ENCODE measurements at places on chromosomes 16 and 17.

GRCh38 chr16:81810361-81810760, 31.3 kb downstream of the PLCG2 start:
- DNase-seq: no peak

- peak; percentile 52 for DNase-seq
These were observed 331 bp upstream of the CCDC92B start for GRCh38 chr17:2749784-2750181.

- DNase-seq: no peak
These were observed 670 bp downstream of the TNFSF12 start for GRCh38 chr17:7549401-7550055.

DNA sequence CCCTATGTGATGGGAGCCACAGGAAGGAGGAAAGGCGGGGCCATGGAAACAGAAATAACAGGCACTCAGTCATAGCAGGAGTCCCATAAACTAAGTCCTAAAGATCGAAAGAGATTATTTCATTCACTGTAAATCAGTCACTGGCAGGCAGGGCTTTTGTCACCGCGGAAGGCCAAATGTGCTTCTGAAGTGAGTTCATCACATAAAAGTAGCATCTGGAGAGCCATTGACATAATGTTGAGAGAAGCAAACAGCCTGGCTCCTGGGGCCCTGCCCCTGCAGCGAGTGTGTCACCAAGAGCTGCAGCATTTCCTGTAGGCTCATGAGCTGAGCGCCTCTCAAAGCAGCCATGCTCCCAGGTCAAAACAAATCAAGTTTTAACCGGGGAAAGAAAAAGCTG, 476.2 kb downstream of the HAPSTR1 start:
- DNase-seq: no peak

- DNase-seq: no peak
These were observed 14.2 kb upstream of the MSI2 start for GRCh38 chr17:57242148-57242547.

- DNase-seq: no peak
These were observed 15.8 kb downstream of the CDH16 start for GRCh38 chr16:66902648-66903543.

- DNase-seq: no peak
These were observed 25.4 kb downstream of the BANP start for GRCh38 chr16:87976665-87977064.

DNA sequence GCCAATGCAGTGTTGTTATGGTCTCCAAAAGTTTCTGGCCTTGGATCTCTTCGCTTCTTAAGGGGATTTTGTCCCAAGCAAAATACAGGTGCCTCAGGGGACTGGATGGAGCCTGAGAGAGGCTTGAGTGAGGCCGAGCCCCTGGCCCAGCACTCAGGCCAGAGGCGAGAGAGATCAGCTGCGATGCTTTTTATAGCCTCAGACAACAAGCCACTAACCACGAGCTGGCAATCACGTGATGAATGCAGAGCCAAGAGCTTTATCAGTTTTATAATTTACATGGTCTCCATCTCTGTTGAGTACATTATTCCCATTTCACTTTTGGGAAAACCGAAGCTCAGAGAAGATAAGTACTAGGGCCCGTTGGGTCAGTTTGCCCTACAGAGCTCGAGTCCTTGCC, 360.0 kb upstream of the CDH5 start:
- DNase-seq: no peak
